ENCODE measurements at places on chromosomes 13 and 19. TPM values are rescaled to one million over a fixed set of nuclear protein-coding genes. Genes with fewer than 3 reads are reported as not detected.

Gene SELENOW
- total RNA-seq = 714 TPM

Gene TLE6
- total RNA-seq = 1.5 TPM

DNA sequence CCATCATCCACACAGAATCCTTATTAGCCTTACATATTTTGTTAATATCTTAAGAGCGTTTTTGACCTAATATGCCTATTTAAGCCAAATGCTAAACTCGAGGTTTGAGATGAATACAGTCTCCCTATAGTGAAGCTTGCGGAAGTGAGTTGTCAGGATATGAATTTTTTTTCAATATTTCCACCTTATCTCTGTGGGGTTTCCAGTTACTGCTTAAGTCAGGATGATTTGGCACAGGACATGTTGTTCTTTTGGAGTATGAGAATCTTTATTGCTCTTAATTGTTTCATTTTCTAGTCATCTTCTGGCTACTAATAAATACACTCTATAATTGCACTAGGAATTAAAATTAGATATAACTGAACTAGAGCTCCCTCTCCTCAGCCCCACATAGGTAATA is 44.2 kb upstream of the GPC6 start:
- DNase-seq = no peak

DNA sequence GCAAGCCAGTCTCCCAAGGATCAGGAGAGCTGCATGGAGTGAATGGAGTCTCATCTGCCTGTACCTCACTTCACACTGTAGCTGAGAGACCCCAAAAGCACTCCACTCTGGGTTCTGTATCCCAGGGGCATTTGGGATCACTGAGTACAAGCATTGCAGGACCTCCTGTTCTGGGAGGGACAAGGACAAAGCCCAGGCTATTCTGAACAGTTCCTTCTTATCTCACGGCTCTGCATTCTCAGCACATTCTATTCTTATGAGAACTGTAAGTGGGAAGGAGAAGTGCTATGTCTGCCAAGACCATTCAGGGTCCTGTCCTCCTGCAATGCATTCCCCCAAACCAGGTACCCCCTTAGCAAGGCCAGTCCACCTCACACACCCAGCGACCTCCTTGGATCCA is 42.8 kb downstream of the RNF6 start:
- DNase-seq = no peak

GRCh38 chr19:35704218-35704617 is at the start of gene ZBTB32:
ZBTB32 (plus strand) TSS chr19:35704558; CDS start chr19:35714627, 10,069 bp downstream.
- no peak for DNase-seq

All from lower leg skin (tissue), 4 donors.